ENCODE measurements at places on chromosomes 2 and 18. TPM values are rescaled to one million over a fixed set of nuclear protein-coding genes. Genes with fewer than 3 reads are reported as not detected.

DNA sequence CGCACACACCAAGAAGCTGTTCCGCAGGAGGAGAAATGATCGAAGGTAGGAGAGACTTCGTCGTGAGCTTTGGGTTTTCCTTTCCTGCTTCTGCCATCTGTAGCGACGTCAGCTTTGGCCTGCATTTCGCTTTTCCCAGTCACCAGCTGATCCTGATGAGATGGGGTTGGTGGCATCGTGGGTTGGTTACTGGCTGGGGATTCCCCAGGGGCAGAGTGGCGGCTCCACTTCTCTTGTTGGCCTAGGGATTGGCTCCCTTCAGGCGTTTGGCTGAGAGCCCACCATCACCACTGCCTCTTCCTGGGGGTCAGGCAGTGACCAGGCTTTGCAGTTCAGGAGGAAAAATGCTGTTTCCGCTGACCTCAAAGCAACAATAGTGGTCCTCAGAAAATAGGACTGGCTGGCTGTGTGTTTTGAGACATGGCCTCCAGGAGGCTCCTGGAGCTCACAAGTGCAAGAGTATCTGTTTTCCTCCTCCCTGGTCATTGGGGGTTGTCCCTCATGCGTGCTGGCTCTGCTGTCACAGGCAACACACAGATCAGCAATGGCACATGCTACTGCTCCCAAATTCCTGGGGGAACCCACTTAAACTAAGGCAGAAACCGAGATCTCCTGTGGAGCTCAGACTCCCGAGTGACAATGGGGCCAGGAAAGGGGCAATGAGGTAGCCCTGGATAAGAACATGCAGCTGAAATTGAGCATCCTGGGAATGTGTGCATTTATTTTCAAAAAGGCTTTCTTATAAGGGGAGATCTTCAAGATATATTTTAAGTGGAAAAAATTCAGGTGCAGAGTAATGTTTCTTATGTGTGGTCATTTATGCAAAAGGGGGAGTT is 173.0 kb downstream of the CTIF start:
- DNase-seq: no peak

GRCh38 chr2:39370101-39370500 is 67.0 kb downstream of the MAP4K3 start:
- DNase-seq: no peak

GRCh38 chr2:32732120-32732519 is 104.3 kb downstream of the TTC27 start:
- no peak for DNase-seq

GRCh38 chr18:3596324-3596636 is 146.3 kb downstream of the TGIF1 start:
- no peak for DNase-seq

The ZC3H6 gene
- 2.4 TPM for total RNA-seq

The CD8A gene
- total RNA-seq: 6.5 TPM

The SLC20A1 gene
- 25.4 TPM for total RNA-seq

The GMCL1 gene
- total RNA-seq: 14.5 TPM

Measured in esophagus squamous epithelium (tissue), 5 donors.